ENCODE measurements at places on chromosomes 1 and 21.

GRCh38 chr21:34797201-34797525, 128.4 kb downstream of the CLIC6 start:
- DNase-seq = no peak

DNA sequence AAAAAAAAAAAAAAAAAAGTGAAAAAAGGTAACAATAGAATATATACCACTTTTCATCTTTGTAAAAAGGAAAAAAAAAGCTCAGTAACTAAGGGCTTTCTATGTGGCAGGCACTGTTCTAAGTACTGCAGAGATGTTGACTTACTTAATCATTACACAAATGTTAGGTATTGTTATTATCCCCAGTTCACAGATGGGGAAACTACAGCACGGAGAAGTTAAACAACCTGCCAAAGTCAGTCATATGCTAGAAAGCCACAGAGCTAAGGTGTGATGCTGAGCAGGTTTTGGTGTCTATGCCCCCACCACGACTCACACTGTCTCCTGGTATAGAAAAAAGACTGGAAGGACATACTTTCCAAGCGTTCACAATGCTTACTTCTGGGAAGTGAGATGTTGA, 6.6 kb upstream of the PNRC2 start:
- no peak for DNase-seq

DNA sequence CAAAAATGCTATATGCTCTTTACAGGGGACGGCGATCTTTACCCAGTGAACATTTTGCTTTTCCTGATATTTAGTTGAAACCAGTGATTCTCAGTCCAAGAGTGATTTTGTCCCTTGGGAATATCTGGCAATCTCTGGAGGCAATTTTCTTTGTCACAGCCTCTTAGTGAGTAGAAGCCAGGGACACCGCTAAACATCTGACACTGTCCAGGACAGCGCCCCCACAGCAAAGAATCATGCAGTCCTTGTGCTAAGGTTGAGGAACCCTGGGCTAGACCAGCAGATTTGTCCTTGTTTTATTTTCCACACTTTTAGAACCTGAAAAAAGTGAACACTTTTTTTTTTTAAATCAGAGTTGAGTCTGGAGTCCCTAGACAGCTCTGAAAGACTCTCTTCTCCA, 13.1 kb downstream of the EVA1C start:
- no peak for DNase-seq

DNA sequence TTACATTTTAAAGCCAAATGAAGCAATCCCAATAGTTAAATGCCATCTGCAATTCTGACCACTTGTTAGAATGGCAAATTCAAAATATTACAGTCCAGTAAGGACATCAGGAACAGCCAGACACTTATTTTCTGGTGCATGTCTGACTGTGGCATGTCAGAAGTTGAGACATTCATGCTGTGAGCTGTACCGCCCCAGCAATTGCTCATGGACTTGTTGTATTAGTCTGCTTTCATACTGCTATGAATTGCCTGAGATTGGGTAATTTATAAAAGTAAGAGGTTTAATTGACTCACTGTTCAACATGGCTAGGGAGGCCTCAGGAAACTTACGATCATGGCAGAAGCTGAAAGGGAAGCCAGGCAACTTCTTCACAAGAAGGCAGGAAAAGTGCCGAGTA, 19.1 kb downstream of the DDAH1 start:
- DNase-seq = no peak

GRCh38 chr1:82485591-82486369, 685.0 kb downstream of the ADGRL2 start:
- peak; percentile 30 for DNase-seq

- peak; percentile 7 for DNase-seq
These were observed 84.8 kb downstream of the CAMTA1 start for GRCh38 chr1:6870086-6870485.

GRCh38 chr1:22234476-22235030, 91.7 kb upstream of the WNT4 start:
- DNase-seq = no peak

GRCh38 chr1:200979574-200980451, 43.7 kb downstream of the KIF21B start:
- DNase-seq = peak; percentile 59

DNA sequence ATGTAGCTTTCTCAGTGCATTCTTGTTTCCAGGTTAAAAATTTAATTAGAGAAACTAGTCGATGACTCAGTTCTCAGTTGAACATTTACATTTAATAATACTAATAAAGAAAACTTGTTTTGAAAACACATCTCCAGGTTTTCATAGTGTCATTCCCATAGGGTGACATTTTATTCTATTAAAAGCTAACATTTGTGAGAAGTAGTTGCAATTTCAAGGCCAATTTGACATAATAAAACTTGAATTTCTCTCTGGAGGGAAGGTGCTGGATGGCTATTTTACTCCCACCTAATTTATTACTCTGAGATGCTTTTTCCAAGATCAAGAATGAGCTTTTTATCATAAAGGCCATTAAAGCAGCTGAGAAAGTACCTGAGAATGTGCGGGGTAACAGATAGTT, 16.6 kb downstream of the HUNK start:
- DNase-seq = no peak

DNA sequence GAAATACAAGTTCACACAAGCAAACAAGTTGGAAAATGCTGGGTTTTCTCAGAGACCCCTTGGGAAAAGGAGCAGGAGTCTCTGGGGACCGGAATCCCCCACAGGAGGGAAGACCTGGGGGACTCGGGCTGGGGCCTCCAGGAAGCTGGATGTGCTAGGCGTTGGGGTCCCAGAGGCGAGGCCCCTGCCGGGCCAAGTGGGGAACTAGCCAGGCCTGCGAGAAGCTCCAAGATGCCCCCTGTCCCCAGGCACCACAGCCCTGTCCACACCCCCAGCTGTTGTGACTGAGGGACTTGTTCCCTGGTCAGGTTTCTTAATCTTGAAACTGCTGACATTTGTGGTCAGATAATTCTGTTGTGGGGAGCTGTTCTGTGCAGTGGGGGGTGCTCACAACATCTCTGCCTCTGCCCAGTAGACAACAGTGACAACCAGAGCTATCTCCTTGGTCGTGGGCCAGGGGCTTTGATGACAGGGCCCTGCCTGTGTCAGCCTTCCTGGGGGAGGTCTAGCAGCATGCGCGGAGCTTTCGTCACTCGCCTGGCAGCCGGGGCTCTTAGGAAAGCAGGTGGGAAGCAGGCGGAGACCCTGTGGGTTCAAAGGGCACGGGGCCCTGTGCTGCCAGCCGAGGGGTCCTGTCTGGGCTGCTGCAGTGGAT, 126.4 kb upstream of the ARHGEF16 start:
- no peak for DNase-seq

DNA sequence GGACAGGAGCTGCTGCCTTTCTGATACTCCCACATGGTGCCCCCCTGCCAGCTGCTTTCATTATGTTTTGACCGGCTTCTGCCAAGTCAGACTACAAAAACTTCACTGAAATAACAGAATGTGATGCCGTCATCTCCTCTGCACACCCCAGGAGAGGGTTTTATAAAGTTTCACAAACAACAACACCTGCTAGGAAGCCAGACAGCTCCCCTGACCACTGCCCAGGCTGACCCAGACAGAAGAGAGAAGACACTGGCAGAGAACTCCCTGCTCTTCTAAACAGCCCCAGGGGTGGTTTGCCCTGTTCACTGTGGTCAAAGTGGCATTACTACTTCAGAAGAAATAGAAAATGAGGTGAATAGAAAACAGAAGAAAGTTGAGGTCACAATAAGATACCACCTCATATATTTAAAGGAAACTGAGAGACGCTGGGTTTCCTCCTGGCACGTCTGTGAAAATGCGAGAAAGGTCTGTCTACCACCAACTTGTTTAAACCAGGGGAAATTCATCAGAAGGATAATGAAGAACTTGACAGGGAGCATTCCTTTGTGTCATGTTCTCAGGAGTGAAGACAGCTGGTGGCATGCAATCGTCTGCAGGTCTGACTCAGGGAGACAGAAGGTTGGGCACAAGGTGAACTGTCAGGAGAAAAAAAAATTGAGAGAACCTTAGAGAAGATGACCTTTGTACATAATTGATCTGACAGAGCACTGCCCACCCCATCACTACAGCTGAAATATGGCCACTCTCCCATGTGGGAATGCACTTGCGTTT, 119.0 kb upstream of the NFIA start:
- no peak for DNase-seq

DNA sequence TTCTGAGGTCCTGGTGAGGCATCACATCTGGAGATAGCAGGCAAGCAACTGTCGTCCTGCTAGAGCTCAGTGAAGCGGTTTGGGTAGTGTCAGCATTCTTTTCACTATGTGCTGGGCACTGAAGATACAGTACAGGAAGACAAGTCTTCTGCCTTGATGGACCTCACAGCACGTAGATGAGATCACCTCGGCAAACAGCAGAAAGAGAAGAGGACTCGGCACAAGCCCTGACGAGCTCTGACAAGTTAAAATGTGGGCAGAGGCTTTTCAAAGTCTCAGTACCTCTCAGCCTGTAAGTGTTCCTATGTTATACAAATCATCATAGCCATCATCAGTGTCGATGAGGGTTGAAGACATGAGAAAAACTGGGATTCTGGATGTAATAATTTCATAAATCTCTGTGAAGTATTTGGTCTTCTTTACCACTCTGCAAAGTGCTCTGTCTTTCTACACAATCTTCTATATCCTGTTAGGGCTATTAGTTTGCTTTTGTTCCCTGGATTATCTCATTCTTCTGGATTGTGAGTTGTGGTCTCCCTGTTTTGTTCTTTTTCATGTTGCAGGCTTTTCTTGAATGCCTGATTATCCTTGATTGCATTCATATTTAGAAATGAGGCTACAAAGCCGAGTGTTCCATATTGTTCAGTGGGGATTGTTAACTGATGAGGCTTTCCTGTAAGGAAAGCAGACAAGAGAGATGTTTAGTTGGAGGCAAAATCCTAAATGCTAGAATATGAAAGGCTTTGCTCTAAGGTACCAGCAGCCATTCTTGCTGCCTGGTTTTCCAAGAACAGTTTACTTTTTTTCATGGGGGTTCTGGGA, 24.2 kb downstream of the MAEL start:
- DNase-seq = no peak

GRCh38 chr1:214360116-214360515, 79.2 kb downstream of the SMYD2 start:
- DNase-seq = no peak

DNA sequence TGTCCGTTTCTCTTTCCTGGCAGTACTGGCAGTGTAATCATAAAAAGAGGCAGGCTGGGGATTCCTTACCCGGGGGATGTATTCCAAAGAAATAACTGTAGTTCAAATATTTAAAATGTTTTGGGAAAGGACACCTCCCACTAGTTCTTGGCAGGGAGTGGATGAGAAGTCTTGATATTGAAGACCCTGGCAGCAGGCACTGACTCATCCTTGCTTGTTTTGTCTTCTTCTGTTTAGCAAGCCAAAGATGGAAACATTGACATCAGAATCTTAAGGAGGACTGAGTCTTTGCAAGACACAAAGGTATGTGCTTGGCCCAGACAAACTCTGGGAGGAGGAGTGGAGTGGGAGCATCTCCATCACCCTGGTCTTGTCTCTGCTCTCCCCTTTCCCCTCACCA, 639 bp downstream of the IL20 start:
- no peak for DNase-seq

- DNase-seq = no peak
These were observed 7.9 kb upstream of the NT5C1A start for GRCh38 chr1:39679821-39680220.

- DNase-seq = no peak
These were observed 183.0 kb upstream of the RAB4A start for GRCh38 chr1:229087906-229088305.

DNA sequence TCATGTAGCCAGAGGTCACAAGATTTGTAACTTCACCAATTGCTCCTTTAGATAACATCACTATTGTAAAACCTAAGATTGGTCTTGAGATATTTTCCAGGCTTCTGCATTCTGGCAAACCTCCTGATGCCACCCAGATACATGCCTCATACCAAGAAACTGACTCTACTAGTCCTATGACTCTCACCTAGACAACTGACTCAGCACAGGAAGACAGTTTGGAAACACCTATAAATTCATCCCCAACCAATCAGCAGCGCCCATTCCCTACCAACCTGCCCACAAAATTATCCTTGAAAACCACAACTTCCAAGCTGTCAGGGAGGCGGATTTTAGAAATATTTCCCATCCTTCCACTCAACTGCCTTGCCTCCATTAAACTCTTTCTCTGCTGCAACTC, 2.6 kb downstream of the NME7 start:
- DNase-seq = peak; percentile 65

DNA sequence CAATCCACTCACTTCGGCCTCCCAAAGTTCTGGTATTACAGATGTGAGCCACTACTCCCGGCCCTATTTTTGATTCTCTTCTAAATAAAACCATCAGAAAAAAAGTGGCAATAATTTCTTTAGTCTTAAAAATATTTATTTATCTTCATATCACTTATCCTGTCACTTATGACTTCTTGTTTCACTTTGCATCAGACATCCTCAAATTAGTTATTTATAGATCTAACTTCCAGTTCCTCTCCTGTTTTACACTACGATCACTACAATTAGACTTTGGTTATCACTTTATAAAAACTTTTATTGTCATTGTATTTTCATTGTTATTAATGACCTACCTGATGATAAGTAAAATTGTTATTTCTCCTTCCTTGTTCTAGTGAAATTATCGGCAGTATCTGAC, 783.4 kb upstream of the BRINP3 start:
- DNase-seq = no peak

GRCh38 chr21:42538479-42539275, 25.0 kb downstream of the SLC37A1 start:
- no peak for DNase-seq

- no peak for DNase-seq
These were observed 105.7 kb downstream of the PRDM16 start for GRCh38 chr1:3174487-3175247.

- peak; percentile 55 for DNase-seq
These were observed 67.8 kb downstream of the RNF220 start for GRCh38 chr1:44472620-44473525.
